Trophoblast cell (in vitro differentiated cells and primary cell): ENCODE measurements at places on chromosomes 7 and 10.

DNA sequence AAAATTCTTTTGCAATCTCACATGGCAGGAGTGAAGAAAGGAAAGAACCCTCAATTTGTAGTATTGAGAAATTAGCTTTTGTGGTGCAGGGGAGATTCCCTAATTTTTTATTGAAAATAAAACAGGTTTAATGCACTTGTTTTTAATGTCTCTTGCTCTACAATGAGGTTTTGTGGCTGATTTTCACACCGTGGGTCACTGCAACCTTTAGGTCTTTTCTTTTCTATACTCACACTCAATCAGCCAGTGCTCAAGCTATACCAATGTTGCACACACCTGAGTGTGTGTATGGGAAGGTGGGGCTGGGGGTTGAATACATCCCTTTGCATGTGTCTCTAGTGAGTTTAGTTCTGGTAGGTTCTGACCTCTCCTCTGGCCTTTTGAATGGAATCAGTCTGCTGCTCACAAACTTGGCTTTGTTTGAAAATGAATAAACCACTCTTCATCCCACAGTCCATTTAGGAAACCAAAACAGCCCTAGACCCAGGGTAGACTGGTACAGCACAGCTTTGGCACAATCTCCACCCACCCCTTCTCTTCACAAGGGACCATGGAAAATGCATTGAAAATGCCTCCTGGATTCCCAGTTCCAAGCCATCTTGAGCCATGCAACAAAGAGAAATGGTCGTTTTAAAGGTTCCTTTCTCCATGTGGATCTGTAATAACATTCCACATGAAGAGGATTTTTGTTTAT is 411.5 kb downstream of the SFMBT2 start:
- DNase-seq: no peak

GRCh38 chr10:86392723-86393094 is 26.1 kb upstream of the GRID1 start:
- DNase-seq: no peak

DNA sequence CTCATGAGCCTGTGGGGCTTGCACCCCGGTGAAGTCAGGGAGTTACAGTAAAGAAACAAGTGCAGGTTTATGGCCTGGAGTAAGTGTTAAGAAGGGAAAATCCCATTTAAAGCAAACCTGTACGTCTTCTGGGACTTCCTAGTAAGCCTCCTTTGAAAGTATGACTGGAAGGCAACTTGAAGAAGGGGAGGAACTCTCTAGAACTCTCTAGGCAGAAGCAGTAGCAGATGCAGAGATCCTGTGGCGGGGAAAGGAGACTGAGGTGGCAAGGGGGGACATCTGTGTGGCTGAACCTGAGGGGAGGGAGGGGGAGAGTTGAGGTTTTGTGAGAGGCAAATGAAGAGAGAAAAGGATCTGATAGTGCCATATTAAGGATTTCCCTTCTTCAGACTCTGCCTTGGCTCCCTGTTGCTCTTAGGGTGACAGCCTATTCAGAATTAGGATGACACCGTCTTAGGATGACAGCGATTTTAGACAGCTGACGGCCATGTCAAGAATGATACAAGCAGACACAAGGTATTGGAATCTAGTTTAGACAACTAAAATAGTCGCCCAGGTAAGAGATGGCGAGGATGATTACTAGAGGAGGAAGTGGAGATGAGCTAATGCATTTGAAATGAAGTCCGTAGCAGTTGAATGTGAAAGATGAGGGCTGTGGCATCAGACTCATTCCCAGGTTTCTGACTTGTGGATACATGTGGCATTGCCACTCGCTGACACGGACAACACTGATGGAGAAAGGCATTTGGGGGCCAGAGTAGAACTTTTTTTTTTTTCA is 29.0 kb downstream of the CUL1 start:
- peak; percentile 77 for DNase-seq

- no peak for DNase-seq
These were observed 147.1 kb upstream of the LYZL1 start for GRCh38 chr10:29141761-29142160.

GRCh38 chr10:131812736-131813604 is 87.8 kb upstream of the PPP2R2D start:
- no peak for DNase-seq

GRCh38 chr10:63553473-63553872 is 32.3 kb downstream of the REEP3 start:
- DNase-seq: no peak

DNA sequence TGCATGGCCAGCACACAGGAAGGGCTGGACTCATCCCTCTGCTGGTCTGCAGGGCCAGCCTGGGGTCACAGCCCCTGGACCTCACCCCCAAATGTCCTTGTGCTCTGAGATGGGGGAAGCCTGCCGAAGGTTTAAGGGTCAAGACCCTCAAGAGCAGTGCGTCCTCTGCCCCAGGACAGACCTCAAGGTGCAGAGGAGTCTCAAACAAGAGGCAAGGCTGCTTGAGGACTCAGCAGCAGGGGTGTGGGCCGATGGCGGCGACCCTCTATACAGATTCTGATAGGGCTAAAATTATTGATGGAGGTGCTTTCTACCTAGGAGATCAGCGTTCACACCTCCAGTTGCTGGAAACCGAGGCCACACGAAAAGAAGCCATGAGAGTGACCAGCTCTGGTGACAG is 80.7 kb downstream of the ZRANB1 start:
- no peak for DNase-seq

DNA sequence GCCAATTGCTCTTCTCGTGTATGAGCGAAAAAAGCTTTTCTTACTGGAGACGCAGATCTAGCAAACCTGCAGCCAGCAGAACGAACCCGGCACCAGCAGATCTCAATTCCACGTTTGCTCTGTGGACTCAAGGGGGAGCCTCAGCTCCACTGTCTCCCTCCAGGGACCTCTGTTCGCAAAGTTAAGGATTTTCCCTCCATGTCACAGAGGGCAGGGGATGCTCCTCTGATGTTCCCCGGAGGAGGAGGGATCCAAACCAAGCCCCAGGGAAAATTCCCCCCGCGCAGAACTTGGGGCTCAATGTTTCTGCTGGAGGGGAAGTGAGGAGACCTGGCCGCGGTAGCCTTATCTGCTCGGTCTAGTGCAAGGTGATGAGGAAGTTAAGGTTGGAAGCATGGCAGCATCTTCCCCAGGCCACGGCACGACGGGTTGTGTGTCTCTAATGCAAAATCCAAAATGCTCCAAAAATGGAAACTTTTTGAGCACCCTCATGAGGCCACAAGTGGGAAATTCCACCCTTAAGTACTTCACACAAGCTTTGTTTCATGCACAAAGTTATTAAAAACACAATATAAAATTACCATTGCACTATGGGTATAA is 9.0 kb downstream of the IQCE start:
- peak; percentile 52 for DNase-seq

DNA sequence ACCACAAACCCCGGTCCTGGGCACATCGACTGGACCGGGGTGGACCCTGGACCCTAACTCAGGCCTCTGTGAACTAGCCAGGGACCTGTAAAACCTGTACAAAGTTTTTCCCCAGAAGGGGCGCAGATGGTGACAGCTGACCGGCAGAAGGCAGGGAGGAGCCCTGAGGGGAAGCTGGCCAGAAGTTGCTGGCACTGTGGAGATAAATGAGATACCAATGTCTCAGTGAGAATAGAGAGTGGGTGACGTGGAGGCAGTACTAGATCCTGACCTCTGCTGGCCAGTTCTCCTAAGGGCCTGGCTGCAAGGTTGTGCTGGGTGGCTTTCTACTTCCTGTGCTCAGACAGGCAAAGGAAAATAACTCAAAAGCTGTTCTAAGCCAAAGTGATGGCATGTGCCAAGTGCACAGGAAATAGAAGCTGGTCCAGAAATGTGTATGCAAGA is 10.6 kb upstream of the TSPAN14 start:
- DNase-seq: peak; percentile 80

DNA sequence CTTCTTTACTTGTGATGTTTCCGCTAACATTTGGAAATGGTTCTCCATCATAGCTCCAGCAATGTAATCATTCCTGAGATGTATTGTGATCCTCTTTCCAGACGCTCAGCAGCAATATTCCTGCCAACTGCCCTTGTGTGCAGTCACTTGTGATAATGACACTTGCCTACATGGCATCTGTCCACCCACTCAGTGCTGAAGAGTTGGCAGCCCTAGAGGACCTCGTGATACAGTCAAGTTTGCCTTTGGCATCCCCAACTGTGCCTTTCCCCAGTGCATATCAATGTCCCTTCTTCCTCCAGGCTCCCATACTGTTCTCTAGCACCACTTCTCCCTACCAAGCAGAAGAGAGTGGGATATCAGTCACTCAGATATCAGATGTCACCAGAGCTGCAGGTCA is 64.9 kb downstream of the MYOF start:
- DNase-seq: no peak

GRCh38 chr10:43384252-43385221 is 13.1 kb downstream of the FXYD4 start:
- DNase-seq: no peak

DNA sequence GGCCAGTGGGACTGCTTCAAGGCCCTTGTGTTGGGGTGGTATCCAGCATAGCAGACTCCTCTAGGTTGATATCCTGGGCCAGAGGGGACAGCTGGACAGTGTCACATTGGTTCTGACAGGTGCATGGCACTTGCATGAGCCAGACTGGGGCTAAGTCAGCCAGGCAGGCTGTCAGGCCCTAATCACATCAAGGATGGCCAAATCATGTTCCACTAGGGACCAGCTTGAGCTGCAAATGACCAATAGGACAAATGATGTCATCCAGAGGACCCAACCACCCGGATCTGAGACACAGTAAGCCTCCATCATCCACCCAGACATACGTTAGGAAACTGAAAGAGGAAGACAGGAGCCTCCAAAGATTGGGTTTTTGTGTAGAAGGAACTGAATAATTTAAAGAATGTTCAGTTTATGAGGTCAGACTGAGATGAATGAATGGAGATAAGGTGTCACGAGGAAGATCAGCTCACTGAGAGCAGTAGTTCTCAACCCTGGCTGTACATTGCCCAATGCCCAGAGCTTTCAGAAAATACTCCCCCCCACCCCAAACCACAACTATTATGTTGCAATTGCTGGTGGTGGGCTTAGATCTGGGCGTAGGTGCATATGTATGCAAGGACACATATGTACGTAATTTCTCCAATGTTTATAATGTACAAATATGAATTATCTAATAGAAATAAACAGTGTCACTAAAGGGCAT is 75.2 kb upstream of the INHBA start:
- peak; percentile 77 for DNase-seq

GRCh38 chr10:17872191-17873091 is 63.3 kb downstream of the MRC1 start:
- DNase-seq: peak; percentile 54

DNA sequence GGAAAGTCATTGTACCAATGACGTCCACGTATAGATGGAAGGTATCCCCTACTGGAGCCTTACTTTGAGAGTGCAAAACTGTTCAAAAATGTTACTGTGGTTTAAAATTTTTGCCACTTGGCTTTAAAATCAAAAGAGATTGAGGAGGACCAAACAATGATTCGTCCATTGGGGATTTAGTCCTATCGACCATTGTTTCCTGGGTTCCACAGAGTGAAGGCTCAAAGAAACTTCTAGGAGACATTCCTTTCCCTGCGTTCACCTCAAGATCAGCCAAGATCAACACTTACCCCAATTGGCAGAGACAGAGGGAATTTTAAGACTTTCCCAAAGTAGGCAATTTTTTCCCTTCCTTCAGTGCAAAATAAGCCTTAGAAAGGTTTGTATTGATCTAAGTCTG is 152.3 kb downstream of the NEBL start:
- no peak for DNase-seq

GRCh38 chr7:38831259-38831996 is 77.6 kb downstream of the VPS41 start:
- DNase-seq: no peak

DNA sequence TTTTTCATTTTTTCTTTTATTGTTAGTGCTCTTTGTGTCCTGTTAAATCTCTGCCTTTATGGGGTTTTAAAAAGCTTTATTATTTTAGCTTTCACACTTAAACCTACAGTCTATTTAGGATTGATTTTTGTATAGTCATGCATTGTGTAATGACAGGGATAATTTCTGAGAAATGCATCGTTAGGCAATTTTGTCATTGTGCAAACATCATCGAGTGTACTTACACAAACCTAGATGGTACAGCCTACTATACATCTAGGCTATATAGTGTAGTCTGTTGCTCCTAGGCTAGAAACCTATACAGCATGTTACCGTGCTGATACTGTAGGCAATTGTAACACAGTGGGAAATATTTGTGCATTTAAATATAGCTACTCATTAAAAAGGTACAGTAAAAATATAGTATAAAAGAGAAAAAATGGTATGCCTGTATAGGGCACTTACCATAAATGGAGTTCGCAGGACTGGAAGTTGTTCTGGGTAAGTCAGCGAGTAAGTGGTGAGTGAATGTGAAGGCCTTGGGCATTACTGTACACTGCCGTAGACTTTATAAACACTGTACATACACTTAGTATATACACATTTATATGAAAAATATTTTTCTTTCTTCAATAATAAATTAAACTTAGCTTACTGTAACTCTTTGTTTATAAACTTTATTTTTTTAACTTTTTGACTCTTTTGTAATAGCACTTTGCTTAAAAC is 16.0 kb downstream of the UBE2D1 start:
- peak; percentile 81 for DNase-seq

DNA sequence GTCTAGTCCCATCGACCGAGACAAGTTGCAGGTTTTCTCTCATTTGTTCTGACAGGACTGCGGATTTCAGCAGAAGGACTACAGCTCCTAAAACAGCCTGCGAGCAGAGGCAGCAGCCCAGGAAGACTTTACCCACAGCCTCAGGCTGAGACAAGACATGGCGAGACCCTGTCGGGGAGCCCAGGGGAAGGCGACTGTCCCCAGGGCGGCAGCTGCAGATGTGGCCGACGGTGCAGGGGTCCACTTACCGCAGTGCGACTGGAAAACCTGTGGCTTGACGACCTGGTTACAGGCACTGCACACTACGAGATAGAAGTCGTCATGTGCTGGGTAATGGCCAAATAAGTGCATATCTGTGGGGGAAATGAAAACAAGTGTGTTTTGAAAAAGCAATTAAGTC is 88.0 kb downstream of the ATXN7L1 start:
- no peak for DNase-seq

GRCh38 chr10:33876584-33877400 is 542.3 kb upstream of the NRP1 start:
- DNase-seq: peak; percentile 42

DNA sequence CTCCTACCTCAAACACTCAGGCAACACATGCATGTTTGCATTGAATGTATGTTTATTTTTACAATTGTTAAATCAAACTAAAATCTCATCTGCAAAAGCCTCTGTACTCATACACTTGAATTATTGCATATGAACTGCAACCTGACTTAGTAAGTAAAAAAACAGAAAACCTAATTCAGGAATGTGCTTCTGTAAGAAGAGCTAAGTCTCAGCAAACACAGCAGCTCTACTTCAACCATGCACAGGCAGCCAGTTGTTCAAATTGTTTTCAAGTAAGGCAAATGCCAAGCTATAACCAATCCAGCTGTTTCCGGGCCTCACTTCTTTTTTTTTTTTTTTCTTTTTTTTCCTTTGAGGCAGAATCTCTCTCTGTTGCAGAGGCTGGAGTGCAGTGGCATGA is 93.5 kb upstream of the MALRD1 start:
- no peak for DNase-seq

- no peak for DNase-seq
These were observed 104.0 kb downstream of the MAD1L1 start for GRCh38 chr7:2128601-2129322.
